Stimulated activated CD8-positive, alpha-beta memory T cell treated with anti-CD3 and anti-CD28 coated beads, Interleukin-15, amount 100 ng/mL, for 4 hours (primary cell): ENCODE measurements at places on chromosomes 4 and X.

DNA sequence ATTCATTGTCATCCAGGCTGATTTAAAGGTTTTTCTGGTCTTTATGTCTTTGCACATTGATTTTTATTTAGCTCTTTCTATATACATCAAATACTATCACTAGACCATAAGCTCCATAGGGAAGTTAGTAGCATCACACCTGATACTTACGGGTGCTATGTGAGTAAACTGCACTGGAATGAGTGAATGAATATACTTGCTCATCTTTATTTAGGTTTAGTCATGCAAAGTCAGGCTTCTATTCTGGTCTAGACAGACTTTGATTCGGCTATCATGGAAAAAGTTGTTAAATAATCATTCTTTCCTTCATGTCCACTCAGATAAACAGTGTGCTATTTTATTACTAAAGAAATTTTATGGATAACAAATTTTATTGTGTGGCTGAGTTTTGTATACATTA is 457.8 kb upstream of the PCDH7 start:
- no peak for DNase-seq

- no peak for DNase-seq
Measured at GRCh38 chrX:120468479-120468824, 644 bp downstream of the LAMP2 start.

DNA sequence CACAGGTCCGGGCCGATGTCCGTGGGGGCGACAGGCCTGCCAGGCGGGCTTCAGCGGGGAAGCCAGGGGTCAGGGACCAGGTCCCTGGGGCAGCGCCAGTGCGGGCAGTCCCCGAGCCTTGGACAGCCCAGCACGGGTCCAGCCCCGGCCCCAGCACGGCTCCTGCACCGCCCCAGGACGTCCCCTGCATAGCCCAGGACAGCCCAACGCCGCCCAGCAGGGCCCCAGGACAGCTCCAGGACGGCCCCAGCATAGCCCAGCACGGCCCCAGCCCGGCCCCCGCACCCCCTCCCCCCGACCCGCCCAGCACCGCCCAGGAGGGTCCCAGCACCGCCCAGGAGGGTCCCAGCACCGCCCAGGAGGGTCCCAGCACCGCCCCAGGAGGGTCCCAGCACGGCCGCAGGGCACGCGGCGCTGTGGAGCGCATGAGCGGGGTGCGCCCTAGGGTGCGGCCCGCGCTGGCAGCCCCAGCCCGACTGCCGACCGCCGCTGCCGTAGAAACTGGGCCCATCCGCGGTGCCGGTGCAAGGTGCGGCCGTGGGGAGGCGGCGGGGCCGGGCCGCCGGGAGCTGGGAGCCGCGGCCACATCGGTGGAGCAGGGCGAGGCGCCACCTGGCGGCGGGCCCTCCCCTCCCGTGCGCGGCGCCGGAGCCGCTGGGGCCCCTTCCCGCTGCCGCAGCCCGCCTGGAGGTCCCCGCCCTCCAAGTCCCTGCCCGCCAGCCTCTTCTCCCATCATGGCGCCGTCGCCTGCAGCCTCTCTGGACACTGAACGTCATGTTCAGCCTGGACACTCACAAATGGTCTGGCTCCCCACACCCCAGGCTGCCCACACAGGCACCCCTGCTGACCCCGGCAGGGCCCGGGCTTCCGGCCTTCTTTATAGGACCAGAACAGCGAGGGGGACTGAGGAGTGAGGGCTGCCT is 106.8 kb upstream of the NKX1-1 start:
- DNase-seq: no peak

- DNase-seq: no peak
Measured at GRCh38 chr4:133972586-133972985, 229.0 kb downstream of the PABPC4L start.

- no peak for DNase-seq
Measured at GRCh38 chr4:149972407-149972806, 105.8 kb upstream of the DCLK2 start.

DNA sequence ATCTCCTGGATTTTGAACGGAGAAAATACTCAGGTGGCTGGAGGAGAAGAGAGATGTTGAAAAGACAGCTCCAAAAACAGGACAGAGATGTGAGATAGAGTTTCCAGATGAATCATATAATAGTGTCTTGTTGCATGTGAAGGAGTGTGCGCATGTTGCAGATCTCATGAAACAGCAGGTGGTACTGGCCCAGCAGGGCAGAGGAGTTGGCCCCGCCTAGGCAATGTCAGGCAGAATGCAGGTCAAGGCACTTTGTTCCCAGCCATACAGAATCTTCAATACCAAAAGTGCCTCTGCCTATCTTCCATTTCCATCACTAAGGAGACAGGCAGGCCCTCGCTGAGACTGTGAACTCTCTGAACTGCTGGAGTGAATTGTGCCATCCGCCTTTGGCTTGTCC is 63.9 kb upstream of the FAT1 start:
- no peak for DNase-seq

DNA sequence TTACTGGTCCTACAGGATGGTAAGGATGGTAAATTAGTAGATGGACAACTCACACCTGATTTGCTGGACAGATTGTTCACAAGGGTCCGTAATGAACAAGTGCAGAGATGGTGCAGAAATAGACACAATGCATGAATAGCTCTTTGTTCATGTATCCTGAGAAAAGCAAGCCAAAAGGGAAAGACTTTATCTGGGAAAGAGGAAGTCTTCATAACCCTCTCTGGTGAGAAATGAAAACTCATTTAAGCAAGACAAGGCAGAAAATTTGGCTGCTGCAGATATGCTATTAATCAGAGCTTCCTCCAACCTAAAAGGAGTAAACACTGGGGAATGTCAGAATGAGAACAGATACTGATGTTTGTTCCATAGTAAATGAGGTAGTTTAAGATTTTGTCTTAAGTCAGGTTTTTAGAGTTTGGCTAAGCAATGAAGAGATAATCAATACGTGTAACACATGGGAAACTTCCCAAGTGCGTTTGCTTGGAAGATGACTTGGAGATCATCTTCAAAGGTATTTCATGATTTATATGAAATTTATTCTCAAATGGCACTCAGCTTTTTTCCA is 152.4 kb upstream of the BMPR1B start:
- no peak for DNase-seq

- no peak for DNase-seq
Measured at GRCh38 chr4:70559211-70559830, 32.7 kb upstream of the AMBN start.

DNA sequence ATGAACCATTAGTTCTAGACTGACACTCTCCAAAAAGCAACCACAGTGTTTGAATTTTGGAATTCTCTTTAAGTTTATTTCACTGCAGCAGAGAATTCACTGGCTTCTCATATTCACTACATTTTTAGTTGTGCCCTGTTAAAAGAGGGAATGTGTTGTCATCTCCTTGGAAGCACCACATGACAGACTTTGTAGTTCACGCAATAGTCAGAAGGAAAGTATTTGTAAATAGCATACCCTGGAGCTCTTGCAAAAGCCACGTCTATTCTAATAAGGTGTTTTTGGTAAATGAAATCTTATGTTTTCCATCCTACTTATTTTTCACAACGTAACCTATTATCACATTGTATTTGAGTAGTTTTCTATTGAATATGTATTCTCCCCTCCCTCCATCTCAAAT is 25.8 kb downstream of the DOCK11 start:
- no peak for DNase-seq

DNA sequence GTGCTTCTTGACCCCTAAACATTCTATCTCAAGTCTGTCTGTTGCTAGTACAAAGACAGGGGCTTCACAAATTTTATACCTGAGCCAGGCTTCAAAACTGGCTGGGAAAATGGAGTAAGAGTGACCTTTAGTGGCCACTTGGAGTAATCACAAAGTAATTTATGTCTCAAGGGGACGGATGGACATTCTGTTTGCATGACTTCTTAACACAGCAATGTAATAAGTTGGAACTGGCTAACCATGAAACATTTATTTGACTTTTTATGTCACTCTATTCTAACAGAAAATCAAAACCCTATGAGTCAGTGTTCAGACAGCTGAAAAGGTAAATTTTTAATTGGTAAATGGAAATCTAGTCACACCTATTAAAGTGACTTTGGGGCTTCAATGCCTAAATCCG is 600.6 kb downstream of the ANKRD50 start:
- no peak for DNase-seq

DNA sequence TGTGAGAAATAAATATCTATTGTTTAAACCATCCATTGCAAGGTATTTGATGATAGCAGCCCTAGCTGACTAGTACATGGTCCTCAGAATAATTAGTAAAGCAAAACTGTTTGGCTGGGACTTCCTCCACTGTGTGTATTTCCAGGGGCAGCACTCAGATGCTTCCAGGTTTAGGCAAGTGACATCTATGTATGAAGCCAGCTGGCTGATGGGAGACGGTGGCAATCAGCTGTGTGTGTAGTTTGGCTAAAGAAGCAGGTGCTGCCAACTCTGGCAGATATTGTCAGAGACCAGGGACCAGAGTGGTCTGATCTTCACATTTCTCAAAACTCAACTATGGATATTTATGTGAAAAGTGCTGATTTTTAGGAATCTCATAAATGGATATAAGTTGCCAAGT is 19.1 kb downstream of the HS3ST1 start:
- no peak for DNase-seq

DNA sequence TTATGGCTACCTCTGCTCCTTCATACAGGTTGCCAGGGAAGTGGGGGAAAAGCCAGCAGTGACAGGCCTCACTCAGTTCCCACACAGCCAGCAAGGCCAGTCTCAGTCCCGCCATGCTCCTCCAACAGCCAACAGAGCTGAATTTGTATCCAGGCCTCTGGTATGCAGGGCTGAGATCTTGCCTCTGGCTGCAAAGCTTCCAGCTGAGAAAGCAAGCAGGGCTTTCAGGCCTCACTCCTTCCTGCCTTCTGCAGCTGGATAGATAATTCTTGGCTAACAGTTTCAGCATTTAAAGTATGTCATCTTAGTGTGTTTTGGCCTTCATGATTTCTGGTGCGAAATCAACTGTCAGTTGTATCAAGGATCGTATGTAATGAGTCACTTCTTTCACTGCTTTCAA is 103.6 kb downstream of the GNL3L start:
- DNase-seq: no peak

DNA sequence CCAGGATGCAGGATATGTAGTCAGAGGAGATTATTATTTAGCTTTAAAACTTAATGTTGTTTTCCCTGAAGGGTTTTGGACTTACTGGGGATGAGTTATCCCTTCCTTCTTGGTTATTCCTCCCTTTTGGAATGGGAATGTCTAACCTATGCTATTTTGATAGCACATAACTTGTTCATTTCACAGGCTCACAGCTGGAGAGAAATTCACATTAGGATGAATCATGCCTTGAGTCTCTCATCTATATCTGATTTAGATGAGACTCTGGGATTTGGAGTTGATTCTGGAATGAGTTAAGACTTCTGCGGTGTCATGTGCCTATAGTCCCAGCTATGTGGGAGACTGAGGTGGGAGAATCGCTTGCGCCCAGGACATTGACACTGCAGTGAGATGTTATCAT is 81.1 kb downstream of the ATP11C start:
- no peak for DNase-seq

- DNase-seq: peak; percentile 46
Measured at GRCh38 chrX:154541896-154542722, 4.5 kb downstream of the G6PD start.

GRCh38 chr4:20490734-20491133 is 209.5 kb upstream of the PACRGL start:
- DNase-seq: no peak

GRCh38 chrX:122047261-122047660 is 999.9 kb downstream of the GLUD2 start:
- no peak for DNase-seq

DNA sequence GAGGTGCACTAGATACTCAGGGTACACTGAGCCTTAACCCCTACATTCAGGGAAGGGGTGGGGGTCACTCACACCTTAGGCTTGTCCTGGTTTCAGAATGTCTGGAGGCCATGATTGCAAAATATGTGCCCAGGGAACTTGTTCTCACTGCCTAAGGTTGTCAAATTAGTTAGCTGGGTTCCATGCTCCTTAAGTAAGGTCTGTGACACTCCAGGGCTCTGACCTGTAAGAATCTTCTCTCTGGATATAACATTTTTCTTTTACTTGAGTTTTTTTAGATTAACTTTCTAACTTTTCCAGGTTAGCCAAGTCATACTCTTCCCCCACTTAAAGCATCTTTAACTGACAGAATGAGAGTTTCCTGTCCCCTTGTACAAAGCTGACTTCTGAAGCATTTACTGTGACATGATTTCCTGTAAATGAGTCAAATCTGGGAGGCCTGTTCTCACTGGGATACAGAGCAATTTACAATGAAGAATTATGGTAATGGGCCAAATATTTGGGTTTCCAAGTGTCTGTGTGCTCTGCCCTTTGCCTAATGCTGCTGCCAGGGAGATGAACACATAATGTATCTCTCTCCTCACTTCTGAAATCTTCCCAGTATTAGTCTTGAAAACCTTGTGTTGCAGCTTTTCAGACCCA is 101.7 kb downstream of the GATB start:
- no peak for DNase-seq

DNA sequence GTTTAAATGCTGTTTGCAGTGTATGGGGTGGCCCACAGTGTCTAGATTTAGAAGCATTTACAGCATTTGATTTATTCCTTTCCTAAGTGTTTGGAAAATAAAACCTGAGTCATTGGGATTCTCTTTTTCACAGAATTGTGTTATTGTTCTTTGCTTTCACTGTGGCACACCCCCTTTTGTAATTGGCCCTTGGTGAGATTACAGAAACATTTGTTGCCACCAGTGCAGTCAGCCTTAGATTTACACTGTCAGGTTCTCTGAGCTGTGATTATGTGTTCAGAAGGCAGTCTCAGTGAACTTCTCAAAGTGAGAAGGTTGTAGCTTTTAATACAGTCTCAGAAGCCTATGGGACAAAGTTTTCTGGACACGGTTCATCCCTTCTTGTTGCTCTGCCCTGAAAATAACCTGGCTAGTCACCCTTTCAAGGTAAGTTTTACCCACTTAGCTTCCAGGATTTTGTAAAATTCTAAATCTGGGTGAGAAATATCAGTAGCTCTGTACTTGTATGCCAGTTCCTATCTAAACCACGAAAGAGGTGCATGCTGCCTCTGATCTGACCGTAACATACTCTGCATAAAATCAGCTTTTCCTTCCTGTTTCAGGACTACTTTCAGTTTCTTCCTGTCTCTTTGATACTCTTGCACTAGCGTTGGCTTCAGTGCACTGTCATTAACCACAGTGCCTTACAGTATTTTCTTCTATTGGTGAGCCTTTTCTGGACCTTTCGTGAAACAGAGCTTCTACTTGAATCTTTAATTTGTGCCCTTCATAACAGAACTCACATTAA is 12.6 kb downstream of the RUFY3 start:
- no peak for DNase-seq

DNA sequence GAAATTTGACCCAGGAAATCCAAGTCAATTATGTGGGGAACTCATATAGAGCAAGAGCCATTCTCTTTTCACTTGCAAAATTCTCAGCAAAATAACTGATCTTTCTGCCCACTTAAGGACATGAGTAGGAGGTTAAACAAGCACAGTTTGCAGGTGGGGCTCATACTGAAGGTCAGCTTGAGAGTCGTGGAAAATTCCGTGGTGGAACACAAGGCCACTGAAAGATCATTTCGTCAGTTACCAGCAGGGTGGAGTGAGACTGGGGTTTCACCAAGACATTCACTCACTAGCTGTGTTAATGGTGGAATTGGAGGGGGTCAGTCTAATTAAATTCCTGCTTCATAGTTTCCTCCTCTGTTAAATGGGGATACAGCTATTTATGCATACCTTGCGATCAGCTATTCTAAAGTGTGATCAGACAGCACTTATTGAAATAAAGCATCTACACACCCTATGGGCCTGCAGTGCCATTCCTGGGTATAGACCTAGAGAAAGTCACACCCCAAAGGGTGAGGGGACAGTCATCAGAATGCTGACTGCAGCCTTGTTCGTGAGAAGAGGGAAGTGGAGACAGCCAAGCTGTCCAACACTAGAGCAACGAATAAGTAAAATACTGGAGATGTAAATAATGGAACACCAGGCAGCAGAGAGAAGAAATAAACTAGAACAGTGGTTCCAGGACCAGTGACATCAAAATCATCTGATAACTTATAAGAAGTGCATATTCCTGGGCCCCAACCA is 42.7 kb upstream of the CLNK start:
- no peak for DNase-seq
